ENCODE measurements at places on chromosomes 7 and 10.

- DNase-seq: no peak
Measured at GRCh38 chr10:6400821-6401465, 179.1 kb downstream of the PRKCQ start.

GRCh38 chr10:58701405-58702135 is 188.9 kb downstream of the BICC1 start:
- DNase-seq: no peak

GRCh38 chr7:93958216-93958615 is 36.7 kb downstream of the GNG11 start:
- no peak for DNase-seq

GRCh38 chr10:15541376-15541775 is 170.3 kb upstream of the FAM171A1 start:
- DNase-seq: no peak

- DNase-seq: no peak
Measured at GRCh38 chr7:105776986-105777910, 99.2 kb downstream of the ATXN7L1 start.

- DNase-seq: no peak
Measured at GRCh38 chr7:149859369-149859768, 14.4 kb upstream of the ATP6V0E2 start.

DNA sequence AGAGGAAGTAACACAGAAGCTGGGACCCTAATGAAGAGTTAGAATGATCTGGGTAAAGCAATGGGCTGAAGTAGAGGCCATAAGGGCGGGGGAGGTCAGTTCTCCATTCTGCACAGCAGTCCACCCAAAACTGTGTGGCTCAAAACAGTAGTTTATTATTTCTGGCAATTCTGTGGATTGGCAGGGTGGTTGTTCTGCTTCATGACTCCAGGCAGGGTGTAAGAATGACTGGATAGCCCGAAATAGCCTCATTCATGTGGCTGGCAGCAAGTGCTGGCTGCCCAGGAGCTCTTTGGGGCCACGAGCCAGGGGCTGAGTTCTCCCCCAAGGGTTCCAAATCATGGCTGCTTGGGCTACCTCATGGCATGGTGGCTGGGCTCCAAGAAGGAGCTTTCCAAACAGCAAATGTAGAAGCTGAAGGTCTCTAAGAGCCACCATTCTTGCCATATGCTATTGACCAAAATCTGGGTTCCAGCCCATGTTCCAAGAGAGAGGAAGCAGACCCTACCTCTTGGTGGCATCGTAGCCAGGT is 315.1 kb upstream of the C7orf33 start:
- no peak for DNase-seq

- DNase-seq: no peak
Measured at GRCh38 chr7:101816595-101817470, 593 bp upstream of the CUX1 start.

DNA sequence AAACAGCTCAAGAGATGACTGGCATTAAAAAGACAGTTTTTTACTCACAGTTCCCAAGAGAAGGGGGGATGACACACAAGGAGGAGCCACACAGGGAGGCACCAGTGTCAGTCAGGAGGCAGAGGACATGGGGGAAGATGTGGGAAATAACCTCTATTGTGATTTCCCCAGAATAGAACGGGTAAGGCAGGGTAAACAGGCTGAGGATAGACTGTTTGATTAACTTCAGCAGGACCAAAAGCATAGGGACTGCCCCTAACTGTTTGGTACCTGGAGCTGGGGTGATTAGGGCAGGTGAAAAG is 60.7 kb downstream of the RAPGEF5 start:
- no peak for DNase-seq

DNA sequence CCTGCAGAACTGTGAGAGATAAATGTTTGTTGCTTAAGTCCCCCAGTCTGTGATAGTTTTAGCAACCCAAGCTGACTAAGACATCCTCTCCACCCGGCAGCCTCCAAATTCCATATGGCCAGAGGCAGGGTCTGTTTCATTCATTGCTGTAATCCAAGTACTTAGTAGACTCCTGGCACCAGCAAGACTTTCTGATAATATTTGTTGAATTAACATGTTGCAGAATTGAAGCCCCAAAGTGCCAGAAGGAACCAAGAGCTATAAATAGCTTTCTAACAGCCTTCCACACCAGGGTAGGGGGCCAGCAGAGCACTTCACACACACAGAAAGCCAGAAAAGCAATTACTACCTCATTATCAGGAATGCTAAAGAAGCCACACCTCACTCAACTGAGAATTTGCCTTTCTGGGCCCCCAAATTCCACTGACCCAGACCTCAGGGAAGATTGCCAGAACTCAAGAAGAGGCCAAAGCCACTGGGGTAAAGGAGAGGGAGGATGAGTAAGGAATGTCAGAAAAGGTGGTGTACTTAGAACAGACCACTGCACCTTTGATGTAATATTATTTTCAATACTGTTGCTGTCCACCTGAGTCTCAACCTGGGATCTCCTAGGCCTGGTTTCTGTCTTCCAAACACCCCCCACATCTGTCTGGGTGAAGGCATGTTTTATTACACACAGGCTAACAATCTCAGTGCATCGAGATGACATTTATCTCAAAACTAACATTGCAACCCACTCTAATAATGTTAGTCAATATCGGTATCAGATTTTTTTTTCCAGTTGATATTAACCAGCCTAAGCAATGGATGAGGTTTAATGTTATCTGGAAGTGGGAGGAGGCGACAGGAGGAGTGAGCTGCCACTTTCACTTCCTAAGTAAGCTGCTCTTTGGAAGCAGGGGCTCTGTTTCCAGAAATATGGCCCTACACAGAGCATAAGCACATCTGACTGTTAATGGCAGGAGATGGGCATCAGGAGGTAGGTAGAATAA is 5.5 kb downstream of the NOD1 start:
- no peak for DNase-seq

DNA sequence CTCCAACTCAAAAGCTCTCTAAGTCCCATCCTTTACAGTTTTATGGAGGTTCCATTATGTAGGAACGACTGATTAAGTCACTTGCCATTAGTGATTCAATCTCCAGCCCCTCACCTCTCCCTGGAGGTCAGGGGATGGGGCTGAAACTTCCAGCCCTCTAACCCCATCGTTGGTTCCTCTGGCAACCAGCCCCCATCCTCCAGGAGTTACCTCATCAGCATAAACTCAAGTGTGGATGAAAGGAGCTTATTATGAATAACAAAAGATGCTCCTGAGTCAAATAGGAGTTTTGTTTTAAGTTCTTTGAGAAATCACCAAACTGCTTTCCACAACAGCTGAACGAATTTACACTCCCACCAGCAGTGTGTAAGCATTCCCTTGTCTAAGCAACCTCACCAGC is 494.3 kb upstream of the AUTS2 start:
- no peak for DNase-seq

DNA sequence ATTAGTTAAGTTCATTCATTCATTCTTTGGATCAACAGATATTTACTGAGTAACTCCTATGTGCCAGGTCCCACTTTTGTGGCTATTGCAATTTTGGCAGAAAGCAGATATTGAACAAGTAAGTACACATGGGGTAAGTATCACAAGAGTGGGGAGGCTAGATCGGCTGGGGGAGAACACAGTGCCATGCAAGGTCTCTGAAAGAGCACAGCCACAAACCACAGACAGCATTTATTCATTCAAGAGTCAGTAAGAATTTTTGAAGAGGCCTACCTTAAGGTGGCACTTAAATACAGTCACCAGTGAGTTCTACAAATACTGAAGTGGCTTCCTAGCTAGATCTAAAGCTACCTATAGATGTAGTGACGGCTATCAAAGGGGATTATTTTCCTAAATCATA is 304.2 kb downstream of the RNLS start:
- no peak for DNase-seq

GRCh38 chr7:24587853-24588252 is 14.6 kb downstream of the PALS2 start:
- peak; percentile 22 for DNase-seq

GRCh38 chr7:55164527-55164926 is 145.7 kb downstream of the EGFR start:
- no peak for DNase-seq

DNA sequence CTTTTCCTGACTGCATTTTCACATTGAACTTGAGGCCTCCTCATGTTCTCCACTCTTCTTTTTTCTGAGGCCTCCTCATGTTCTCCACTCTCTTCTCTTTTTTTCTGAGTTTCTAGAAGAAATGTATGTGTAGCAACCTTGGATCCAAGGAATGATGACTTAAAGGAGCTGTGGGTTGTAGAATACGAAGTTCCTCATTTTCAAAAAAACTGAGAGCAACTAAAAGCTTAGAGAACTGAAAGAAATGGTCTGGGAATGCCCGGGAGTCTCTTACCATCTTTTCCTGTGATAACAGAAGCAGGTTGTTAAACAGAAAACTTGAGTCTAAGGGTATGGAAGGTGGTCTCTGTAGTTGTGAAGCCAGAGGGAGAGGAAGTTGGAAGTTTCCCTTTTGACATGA is 32.8 kb downstream of the MRPS33 start:
- no peak for DNase-seq

DNA sequence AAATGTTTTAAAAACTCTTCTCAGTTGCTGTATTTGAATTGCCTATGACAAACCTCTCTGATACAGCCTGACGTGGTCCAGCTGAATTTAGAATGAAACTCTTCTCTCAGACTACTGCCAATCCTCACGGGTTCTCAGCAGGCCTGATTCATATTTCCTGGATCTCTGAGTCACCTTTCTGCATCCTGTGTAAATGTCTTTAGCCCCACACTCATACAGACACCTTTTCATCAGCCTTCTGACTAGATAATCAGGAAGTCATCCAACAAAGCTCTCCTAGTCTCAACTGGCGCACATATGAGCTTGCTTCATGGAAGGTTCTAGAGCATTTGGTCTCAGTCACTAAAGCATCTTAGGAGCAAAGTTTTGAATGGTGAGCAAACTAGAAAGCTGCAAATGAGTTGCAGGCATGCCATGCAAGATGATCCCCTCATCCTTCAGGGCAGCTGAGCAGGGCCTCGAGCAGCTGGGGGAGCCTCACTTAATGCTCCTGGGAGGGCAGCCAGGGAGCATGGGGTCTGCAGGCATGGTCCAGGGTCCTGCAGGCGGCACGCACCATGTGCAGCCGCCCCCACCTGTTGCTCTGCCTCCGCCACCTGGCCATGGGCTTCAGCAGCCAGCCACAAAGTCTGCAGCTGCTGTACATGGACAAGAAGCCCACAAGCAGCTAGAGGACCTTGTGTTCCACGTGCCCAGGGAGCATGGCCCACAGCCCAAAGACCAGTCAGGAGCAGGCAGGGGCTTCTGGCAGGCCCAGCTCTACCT is 182.8 kb downstream of the ARHGAP12 start:
- peak; percentile 4 for DNase-seq

All from activated T-helper 1 cell treated with Interleukin-2 at 50 U/mL for 16 hours (primary cell).